ENCODE measurements at places on chromosomes 7 and 10. TPM values are rescaled to one million over a fixed set of nuclear protein-coding genes. Genes with fewer than 3 reads are reported as not detected.

Gene ASB15
- not detected for total RNA-seq

Gene NUTM2A
- total RNA-seq: 0.04 TPM

Gene FBXO24
- total RNA-seq: 0.94 TPM

Gene GHRHR
- 2.7 TPM for total RNA-seq

Gene CFTR
- 0.04 TPM for total RNA-seq
